ENCODE measurements at places on chromosomes 3 and 15.

GRCh38 chr3:155859859-155860258 is 5.6 kb upstream of the SLC33A1 start:
- peaks cover 11% of the 10 kb centered on the region for H3K36me3 ChIP-seq
- peaks cover 36% of the 10 kb centered on the region for H3K4me1 ChIP-seq
- H3K4me3 ChIP-seq = no peak overlapping the region
- no peak for DNase-seq
- H3K27me3 ChIP-seq = no peaks in the 10 kb centered on the region

DNA sequence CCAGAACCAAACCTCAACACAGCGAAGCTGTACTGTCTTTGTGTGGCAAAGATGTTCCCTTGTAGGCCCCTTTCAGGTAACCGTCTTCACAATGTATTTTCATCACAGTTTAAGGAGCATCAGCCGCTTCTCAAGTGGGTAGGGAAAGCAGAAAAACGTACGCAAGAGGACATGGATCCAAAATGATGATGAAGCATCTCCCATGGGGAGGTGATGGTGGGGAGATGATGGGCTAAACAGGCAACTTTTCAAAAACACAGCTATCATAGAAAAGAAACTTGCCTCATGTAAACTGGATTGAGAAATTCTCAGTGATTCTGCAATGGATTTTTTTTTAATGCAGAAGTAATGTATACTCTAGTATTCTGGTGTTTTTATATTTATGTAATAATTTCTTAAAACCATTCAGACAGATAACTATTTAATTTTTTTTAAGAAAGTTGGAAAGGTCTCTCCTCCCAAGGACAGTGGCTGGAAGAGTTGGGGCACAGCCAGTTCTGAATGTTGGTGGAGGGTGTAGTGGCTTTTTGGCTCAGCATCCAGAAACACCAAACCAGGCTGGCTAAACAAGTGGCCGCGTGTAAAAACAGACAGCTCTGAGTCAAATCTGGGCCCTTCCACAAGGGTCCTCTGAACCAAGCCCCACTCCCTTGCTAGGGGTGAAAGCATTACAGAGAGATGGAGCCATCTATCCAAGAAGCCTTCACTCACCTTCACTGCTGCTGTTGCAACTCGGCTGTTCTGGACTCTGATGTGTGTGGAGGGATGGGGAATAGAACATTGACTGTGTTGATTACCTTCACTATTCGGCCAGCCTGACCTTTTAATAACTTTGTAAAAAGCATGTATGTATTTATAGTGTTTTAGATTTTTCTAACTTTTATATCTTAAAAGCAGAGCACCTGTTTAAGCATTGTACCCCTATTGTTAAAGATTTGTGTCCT is 60.0 kb downstream of the AAGAB start:
- DNase-seq = no peak
- H3K27me3 ChIP-seq = no peaks in the 10 kb centered on the region
- no peak overlapping the region for H3K4me3 ChIP-seq
- H3K27ac ChIP-seq = no peak overlapping the region
- peaks cover 9% of the 10 kb centered on the region for H3K4me1 ChIP-seq

- no peak overlapping the region for H3K4me3 ChIP-seq
- H3K36me3 ChIP-seq = no peaks in the 10 kb centered on the region
- H3K4me1 ChIP-seq = no peaks in the 10 kb centered on the region
- no peak for DNase-seq
- H3K27me3 ChIP-seq = peaks cover 4% of the 10 kb centered on the region
- no peak overlapping the region for H3K27ac ChIP-seq
Observed at GRCh38 chr3:50912746-50913145, 238.0 kb downstream of the DOCK3 start.

DNA sequence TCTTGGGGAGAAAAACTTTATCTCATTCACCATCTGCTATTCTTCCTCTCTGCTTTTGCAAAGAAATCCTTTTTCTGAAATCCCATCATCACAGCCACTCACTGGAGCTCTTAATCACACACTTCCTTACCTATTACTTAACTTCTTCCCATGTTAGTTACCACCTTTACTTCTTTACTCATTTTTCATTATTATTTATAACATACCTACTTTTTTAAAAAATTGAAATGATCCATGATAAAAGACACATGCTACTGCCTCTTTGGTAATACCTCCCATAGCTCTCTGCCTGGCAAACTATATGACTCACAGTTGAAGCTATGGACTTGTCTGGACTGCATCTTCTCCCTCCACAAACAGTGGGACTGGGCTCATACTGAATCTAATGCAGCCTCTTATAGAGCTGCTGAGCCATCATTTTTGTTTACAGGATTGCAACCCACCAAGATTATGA is 150.3 kb downstream of the TNIK start:
- peaks cover 18% of the 10 kb centered on the region for H3K36me3 ChIP-seq
- peaks cover 32% of the 10 kb centered on the region for H3K4me1 ChIP-seq
- H3K27me3 ChIP-seq = no peaks in the 10 kb centered on the region
- no peak overlapping the region for H3K4me3 ChIP-seq
- no peak for DNase-seq

DNA sequence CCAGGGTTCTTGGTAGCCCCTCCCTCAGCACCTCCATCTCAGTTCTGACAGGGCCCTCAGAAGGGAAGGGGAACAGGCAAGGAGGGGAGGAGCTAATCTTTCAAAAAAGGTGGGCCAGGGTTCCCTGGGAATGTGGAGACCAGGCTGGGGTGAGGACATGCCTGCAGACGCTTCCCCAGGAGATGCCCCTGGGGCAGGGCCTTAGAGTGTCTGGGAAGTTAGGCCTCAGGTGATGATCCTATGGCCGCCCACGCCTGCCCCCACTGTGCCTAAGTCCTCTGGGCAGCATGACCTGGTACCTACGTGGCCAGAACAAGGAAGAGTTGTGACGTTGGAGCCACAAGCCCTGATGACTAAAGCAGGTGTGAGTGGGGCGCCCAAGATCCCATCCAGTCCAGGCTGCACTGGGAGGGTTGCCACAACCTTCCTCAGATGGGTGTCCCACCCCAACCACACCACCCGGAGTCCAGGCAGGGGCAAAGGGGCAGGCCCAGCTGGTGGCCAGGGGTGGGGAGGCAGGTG is 3.9 kb upstream of the SEMA3B start:
- no peaks in the 10 kb centered on the region for H3K36me3 ChIP-seq
- H3K27ac ChIP-seq = no peak overlapping the region
- peaks cover 14% of the 10 kb centered on the region for H3K27me3 ChIP-seq
- DNase-seq = no peak
- H3K4me3 ChIP-seq = no peak overlapping the region

GRCh38 chr3:115245899-115246298 is 98.8 kb upstream of the ZBTB20 start:
- no peaks in the 10 kb centered on the region for H3K4me1 ChIP-seq
- H3K27ac ChIP-seq = no peak overlapping the region
- H3K36me3 ChIP-seq = no peaks in the 10 kb centered on the region
- H3K4me3 ChIP-seq = no peak overlapping the region
- no peaks in the 10 kb centered on the region for H3K27me3 ChIP-seq

DNA sequence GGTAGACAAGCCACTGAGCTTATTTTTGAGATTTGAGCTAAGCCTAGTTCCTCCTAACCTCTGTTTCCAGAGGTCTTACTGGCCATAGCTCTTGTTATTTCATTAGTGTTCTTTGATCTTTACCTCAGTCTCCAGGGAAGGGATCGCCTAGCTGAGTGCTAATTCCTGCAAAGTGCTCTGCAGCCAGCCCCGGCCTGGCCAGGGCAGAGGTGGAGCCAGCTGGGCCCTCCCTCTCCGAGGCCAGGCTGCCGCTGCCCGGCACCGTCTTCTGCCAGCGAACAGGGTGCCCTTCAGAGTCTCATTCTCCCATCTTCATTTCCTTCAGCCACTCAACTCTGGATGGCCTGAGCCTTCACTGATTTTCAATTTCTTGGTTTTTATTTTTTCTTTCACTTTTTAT is 19.7 kb downstream of the FAN1 start:
- no peak for DNase-seq
- H3K36me3 ChIP-seq = peaks cover 31% of the 10 kb centered on the region
- H3K27me3 ChIP-seq = no peaks in the 10 kb centered on the region

DNA sequence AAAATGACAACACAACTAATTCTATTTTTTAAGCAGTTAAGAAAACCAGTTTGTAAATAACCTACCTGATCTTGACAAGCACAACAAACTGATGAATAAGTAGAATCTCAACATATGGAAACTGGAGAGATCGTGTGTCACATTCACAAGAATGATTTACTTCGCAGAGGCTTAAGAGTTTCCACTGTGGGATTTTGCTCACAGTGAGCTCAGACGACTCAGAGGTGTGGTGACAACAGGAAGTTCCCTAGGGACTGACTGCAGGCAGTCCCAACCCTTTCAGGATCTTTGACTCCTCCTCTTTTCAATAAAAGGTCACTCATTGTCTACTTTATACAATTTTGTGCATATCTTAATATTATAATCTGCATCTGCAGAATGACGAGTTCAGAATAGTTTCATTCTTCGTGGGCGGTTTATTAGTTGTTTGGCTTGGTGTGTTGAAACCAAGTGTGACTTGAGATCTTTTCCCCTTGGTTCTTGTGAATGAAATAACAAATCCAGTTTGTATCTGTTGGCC is at the start of gene LIPH:
Gene LIPH (minus strand): TSS at position 231 of the 520 bp plus-strand sequence. CDS start 117 bp downstream, at position 114.
- no peak within 1 kb of the TSS for H3K4me3 ChIP-seq
- no peak within 1 kb of the TSS for H3K27ac ChIP-seq
- no peak for DNase-seq
- no peaks in the 10 kb centered on the region for H3K36me3 ChIP-seq

DNA sequence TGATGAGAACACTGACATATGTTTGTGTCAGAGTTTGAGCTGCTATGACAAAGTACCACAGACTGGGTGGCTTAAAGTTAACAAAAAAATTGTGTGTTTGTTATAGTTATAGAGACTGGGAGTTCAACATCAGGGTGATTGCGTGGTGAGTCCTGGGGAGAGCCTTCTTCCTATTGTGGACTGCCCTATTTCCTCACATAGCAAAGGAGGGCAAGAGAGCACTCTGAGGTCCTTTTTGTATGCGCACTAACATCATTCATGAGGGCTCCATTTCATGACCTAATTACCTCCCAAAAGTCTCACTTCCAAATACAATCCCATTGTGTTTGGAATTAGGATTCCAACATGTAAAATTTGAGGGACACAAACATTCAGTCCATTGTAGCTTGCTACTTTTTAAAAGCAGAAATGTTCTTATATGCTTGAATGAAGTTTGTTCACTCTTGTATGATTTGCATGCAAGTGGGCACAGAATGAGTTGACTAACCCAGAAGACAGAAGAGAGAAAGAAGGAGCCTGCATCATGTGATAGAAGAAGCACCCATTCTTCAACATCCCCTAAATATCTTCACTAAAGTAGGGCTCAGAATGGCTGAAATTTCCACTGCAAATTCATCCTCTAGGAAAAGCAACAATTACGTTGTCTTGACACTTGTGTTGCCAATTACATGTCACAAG is 18.9 kb upstream of the ALCAM start:
- H3K27me3 ChIP-seq = peaks cover 19% of the 10 kb centered on the region
- H3K27ac ChIP-seq = no peak overlapping the region
- H3K36me3 ChIP-seq = no peaks in the 10 kb centered on the region
- DNase-seq = no peak
- no peaks in the 10 kb centered on the region for H3K4me1 ChIP-seq
- no peak overlapping the region for H3K4me3 ChIP-seq

- H3K4me3 ChIP-seq = no peak overlapping the region
- DNase-seq = no peak
- H3K4me1 ChIP-seq = peaks cover 31% of the 10 kb centered on the region
Observed at GRCh38 chr15:58440158-58440910, 8.5 kb downstream of the LIPC start.

DNA sequence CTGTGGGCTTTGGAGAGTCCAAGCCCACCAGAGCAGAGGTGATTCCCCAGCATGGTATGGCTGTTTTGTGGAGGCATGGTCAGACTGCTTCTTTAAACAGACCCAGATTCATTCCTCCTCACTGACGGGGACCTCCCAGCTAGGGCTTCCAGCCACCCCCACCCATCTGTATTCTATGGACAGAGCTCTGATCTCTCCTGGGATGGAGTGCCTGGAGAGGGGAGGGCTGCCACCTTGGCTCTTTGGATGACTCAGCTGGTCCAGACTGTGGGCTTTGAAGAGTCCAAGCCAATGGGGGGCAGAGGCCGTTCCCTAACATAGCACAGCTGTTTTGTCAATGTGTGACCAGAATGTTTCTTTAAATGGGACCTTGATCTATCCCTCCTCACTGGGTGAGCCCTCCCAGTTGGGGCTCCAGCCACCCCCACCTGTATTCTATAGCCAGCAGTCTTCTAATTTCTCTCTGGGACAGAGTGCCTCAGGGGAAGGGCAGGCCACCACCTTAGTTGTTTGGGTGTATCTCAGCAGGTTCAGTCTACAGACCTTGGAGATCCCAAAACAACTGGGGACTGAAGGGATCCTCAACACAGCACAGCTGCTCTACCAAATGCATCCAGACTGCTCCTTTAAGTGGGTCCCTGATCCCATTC is 122.0 kb upstream of the OSTN start:
- DNase-seq = no peak
- H3K27ac ChIP-seq = no peak overlapping the region
- H3K36me3 ChIP-seq = no peaks in the 10 kb centered on the region
- no peak overlapping the region for H3K4me3 ChIP-seq
- no peaks in the 10 kb centered on the region for H3K4me1 ChIP-seq

- peak overlapping the region; percentile 70 for H3K4me3 ChIP-seq
- peaks cover 62% of the 10 kb centered on the region for H3K4me1 ChIP-seq
Observed at GRCh38 chr3:157127831-157128767, 31.8 kb downstream of the CCNL1 start.

- H3K27ac ChIP-seq = no peak overlapping the region
- H3K4me3 ChIP-seq = no peak overlapping the region
- H3K36me3 ChIP-seq = no peaks in the 10 kb centered on the region
- H3K27me3 ChIP-seq = peaks cover 8% of the 10 kb centered on the region
Observed at GRCh38 chr3:127214975-127215374, 22.0 kb downstream of the PRR23E start.

DNA sequence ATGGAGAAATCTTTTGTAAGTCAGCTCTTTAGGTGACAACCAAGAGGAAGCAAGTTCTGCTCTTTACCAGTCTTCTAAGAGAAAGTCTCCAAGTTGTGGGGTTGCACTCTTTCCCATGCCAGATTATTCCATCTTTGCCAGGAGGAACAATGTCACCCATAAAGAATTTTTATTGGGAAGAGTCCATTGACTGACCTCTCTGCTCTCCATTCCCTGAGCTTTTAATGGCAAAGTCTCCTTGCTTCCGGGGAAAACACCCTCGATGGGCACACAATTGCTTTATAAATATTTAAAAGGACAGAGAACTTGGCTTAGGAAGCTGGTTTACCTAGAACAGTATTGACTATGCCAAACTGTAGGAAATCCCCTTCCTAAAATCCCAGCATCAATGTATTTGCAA is 19.9 kb upstream of the UBE2E1 start:
- no peak overlapping the region for H3K27ac ChIP-seq
- DNase-seq = no peak
- H3K36me3 ChIP-seq = no peaks in the 10 kb centered on the region
- H3K4me1 ChIP-seq = no peaks in the 10 kb centered on the region
- no peak overlapping the region for H3K4me3 ChIP-seq

- peaks cover 13% of the 10 kb centered on the region for H3K4me1 ChIP-seq
- no peak for DNase-seq
- no peak overlapping the region for H3K4me3 ChIP-seq
- peaks cover 14% of the 10 kb centered on the region for H3K36me3 ChIP-seq
- H3K27ac ChIP-seq = no peak overlapping the region
- H3K27me3 ChIP-seq = no peaks in the 10 kb centered on the region
Observed at GRCh38 chr3:142285083-142285517, 59.7 kb upstream of the GK5 start.

GRCh38 chr15:51702710-51703109 is 21.4 kb downstream of the SCG3 start:
- no peak overlapping the region for H3K27ac ChIP-seq
- DNase-seq = no peak
- peaks cover 27% of the 10 kb centered on the region for H3K27me3 ChIP-seq
- no peaks in the 10 kb centered on the region for H3K36me3 ChIP-seq
- H3K4me1 ChIP-seq = no peaks in the 10 kb centered on the region

- peaks cover 18% of the 10 kb centered on the region for H3K4me1 ChIP-seq
- no peak overlapping the region for H3K27ac ChIP-seq
- DNase-seq = no peak
- H3K36me3 ChIP-seq = peaks cover 9% of the 10 kb centered on the region
- H3K4me3 ChIP-seq = no peak overlapping the region
Observed at GRCh38 chr3:186854954-186855353, 12.4 kb downstream of the ADIPOQ start.
